Activated CD8-positive, alpha-beta memory T cell treated with anti-CD3 and anti-CD28 coated beads for 1 hour (primary cell): ENCODE measurements at places on chromosomes 11 and 22.

DNA sequence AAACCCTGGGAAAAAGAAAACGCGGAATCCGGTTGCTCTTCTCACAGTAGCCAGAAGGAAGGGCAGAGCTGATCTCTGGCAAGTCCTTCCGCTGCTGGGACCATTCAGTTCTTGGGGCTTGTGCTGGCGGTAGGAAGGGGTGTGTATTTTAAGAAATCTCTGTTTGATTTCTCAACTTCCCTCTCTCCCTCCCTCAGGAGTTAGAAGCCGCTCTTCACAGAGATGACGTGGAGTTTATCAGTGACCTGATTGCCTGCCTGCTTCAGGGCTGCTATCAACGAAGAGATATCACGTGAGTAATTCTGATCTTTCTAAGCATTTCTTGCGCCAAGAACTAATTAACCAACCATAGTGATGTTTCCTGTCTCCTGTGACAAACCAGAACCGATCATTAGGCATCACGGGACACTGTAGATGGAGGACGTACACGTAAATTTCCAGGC, 85.9 kb upstream of the SLC25A18 start:
- no peak for DNase-seq

- no peak for DNase-seq
These were observed at the start of gene APOBEC3A for GRCh38 chr22:38957046-38957770. TSS of gene APOBEC3A (plus strand) at chr22:38957609. CDS start at chr22:38957692, 83 bp downstream.

DNA sequence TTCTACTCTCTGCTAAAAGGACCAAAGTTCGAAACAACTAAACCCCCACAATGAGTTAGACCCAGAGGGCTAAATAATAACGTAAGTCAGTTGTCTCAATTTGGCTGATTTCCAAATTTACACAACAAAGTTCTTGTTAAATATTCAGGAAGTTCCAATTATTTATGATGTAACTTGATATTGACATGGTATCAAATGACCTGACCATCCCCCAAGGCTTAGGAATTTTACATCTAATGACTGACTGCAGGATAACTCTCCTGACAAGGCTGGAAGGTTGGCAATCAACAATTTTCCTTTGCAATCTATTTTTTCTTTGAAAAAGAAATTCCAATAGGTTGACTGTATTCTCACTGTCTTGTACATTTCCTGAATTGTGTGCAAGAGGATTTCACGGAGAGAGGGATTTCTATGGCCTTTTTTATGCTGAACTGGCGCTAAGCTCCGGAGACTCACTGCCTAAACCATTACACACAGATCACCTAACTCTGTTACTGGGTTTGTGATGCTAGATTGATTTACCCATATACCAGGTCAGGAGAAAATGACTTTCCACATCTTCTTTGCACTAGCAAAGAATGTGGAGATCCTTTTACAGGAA, 9.6 kb upstream of the CDON start:
- no peak for DNase-seq

GRCh38 chr11:127358160-127358559, 357.6 kb upstream of the KIRREL3 start:
- no peak for DNase-seq

- no peak for DNase-seq
These were observed 37.9 kb upstream of the NUP160 start for GRCh38 chr11:47886096-47886495.

GRCh38 chr11:115256397-115257197, 247.6 kb downstream of the CADM1 start:
- no peak for DNase-seq

DNA sequence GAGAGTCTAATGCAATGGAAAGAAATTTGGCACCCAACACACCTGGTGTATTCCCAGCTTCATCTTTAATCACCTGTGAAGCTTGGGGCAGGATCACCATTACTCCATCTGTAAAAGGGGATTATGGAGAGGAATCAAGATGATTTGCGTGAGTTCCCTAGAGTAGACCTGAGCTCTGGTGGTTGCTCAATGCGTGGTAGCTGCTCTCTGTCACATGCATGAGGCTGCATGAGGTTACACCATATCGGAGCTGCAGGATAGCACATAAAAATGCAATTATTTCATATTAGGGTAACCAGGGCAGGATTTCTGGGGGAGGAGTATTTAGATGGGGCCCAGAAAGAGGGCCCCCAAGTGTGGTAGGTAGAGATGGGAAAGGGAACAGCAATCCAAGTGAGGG, 35.3 kb upstream of the CLMP start:
- DNase-seq = no peak

DNA sequence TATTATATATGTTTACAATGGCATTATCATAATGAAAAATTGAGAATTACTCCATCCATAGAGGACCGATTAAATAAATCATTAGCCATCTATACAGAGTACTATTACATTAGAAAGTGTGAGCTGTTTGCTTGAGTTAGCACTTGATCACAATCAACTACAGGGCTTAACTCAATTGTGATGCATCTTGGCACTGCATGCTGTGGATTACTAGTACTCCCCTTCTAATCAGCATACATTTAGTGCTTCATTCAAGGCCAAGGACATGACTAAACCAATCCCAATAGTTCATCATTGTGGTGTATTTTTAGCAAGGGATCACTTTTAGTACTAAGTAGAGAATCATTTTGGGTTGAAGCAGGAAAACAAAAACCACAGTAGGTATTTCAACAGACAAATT, 23.5 kb upstream of the ARHGAP42 start:
- DNase-seq = no peak

GRCh38 chr11:38796281-38796680, 2198.2 kb upstream of the RAG2 start:
- no peak for DNase-seq

DNA sequence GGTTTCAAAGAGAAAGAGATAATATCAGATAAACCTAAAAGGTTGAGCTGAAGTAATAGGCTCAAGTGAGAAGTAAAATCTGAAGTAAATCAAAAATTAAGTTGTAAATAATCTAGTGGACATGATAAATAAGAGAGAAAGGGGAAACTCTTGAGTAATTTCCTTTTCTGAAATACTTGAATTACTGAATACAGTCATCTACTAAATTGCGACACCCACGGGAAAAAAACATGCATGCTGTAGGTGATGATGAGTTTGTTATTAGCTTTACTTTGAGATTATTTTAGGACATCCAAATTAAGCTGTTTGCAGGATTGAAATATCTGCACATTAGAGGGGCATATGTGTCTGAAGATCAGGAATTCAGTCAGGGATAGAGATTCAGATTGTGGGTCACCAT, 50.0 kb upstream of the CARD18 start:
- DNase-seq = no peak

DNA sequence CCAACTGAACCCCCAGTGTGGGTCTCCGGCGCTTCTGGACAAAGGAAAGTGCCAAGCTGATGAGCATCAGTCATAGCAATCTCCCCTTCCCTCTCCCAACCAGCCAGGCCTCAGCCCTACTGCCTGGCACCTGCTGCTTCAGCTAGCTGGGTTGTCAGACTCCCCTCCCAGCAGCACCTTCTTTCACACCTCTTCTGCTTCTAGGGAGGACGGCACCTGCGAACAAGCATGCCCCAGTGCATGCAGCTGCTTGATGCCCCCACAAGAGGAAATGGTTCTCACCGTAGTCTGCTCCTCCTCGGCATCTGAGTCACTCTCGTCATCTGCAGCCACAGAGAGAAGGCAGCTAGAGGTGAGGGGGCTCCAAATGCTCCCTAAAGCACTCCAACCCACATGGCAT, 25.4 kb downstream of the THOC5 start:
- no peak for DNase-seq

GRCh38 chr22:45225732-45226502, 14.8 kb downstream of the KIAA0930 start:
- no peak for DNase-seq

GRCh38 chr11:65581928-65582327, 6.1 kb downstream of the EHBP1L1 start:
- DNase-seq = no peak

GRCh38 chr11:97259884-97260283, 870.1 kb downstream of the JRKL start:
- DNase-seq = no peak

DNA sequence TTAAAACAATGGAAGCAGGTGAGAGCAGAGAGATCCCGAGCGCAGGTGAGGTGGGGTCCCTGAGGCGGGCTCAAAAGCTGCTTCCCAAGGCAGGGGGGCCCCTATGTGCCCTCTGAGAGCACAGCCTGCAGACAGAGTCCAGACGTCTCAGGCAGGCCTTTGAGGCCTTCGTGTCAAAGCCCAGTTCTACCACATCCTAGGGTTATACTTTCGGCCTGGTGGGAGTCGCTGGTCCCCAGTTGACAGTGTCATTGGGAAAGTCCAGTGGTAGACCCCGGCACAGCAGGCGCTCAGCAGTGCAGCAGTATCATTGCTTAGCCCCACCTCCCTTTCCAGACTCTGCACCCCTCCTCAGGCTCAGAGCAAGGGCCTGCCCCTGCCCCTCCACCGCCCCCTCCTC, 9.1 kb downstream of the LINC01488 start:
- DNase-seq = no peak

DNA sequence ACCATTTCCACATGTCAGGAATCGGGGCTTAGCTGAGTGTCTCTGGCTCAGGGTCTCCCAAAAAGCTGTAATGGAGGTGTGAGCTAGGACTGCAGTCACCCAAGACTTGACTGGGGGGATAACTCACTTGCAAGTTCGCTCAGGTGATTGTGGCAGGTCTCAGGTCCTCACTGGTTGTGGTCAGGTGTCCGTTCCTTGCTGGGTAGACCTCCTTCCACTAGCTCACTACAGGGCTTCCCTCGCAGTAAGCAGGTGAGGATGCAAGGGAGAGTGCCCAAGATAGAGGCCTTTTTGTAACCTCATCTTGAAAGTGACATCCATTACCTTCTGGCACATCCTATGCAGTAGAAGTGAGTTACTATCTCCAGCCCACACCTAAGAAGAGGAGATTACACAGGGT, 29.5 kb downstream of the C11orf58 start:
- DNase-seq = no peak

- DNase-seq = no peak
These were observed 33.2 kb upstream of the CCDC89 start for GRCh38 chr11:85718991-85719807.

GRCh38 chr22:48857202-48857805, 970.4 kb downstream of the BRD1 start:
- no peak for DNase-seq

GRCh38 chr11:257766-258493, 20.3 kb upstream of the NLRP6 start:
- DNase-seq = no peak

GRCh38 chr11:86724137-86724536, 51.7 kb upstream of the ME3 start:
- DNase-seq = no peak

GRCh38 chr11:77080643-77081210, 14.0 kb downstream of the CAPN5 start:
- no peak for DNase-seq

DNA sequence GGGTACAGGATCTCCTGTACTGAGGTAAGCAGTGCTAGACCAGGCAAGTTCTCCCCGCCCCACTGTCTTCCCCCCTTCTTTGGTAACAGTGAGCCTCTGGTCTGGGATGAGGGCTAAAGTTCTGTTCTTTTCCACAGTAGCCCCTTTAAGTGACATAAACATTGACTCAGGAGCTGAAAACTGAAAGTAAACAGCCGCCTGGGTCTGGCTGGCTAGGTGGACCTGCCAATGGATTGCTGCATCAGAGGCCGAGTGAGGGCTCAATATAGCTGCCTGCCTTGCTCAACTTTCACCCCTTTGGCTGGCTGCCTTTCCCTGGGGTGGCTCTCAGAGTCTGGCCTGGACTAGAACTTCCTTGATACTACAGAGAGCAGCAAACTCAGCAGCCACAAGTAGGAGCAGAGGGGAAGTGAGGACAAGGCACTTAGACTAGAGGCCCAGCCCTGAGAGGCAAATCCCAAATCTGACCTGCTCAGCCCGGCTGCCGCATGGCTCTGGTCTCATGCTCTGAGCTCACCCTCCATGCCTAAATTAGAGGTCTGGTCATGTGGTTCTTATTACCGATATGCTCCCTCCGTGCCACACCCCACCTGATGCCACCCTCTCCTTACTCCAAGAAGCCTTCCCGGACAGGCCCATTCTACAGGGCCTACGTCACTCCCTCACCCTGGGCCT, 9.6 kb upstream of the UCP3 start:
- DNase-seq = no peak

DNA sequence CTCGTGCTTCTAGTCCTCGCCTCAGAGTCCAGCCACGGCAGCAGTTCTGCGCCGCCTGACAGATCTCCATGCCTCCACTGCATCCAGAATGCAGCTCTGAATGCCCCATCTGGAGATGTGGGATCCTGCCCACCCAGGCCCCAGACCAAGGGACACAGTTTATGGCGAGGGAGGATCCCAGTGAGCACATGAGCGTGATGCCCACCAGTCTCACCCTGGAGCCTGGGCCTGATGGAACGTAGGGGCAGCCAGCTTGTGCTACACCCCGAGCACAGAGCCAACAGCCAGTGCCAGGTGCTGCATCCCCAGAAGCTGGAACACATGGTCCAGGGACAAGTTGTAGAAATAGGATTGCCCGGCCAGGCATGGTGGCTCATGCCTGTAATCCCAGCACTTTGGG, 10.4 kb downstream of the IGLL1 start:
- no peak for DNase-seq
